ENCODE measurements at places on chromosomes 6 and 20. TPM values are rescaled to one million over a fixed set of nuclear protein-coding genes. Genes with fewer than 3 reads are reported as not detected.

The LHFPL5 gene
- total RNA-seq = not detected

The TSHZ2 gene
- 3.1 TPM for total RNA-seq

The PRSS16 gene
- total RNA-seq = 0.49 TPM

GRCh38 chr6:116933485-116933884 is 56.4 kb downstream of the RFX6 start:
- no peak for DNase-seq

DNA sequence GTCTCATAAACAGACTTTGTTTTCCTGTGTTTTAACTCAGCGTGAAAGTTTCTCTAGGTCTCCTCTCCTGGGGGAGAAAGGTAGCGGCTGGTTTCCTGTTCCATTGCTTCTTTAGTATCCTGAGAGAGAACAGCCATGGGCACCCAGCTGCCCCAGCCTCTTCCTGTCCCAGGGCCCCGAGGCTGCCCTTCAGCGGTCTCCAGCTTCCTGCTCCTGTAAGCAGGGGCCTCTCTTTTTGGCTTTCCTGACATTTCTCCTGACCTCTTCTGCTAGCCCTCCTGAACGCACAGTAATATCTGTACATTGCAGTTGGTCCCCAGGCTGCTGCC is 2.4 kb upstream of the SSTR4 start:
- no peak for DNase-seq
